ENCODE measurements at places on chromosomes 2 and 18.

DNA sequence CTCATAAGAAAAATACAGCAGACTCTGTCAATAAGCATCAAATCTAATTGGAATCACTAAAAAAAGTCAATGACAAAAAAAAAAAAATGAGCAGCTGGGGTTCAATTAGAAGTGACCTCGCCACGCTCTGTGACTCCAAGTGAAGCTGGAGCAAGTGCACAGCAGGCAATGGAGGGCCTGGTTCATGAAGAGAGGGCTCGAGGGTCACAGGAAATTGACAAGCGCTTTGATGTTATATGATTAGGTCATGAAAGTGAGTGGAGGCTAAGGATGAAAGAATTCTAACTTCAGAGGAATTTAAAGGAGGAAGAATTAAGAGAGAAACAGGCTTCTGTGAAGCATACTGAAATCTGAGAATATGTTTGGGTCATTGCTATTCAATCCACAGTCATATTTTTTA lies 85.4 kb upstream of the TMEM18 start:
- no peak for DNase-seq

- no peak for DNase-seq
Observed at GRCh38 chr2:178873912-178874311, 66.7 kb upstream of the TTN start.

- DNase-seq, result no peak
Observed at GRCh38 chr2:196679368-196679767, 39.9 kb downstream of the CCDC150 start.

GRCh38 chr2:44324971-44325426 lies 36.3 kb downstream of the PREPL start:
- no peak for DNase-seq

DNA sequence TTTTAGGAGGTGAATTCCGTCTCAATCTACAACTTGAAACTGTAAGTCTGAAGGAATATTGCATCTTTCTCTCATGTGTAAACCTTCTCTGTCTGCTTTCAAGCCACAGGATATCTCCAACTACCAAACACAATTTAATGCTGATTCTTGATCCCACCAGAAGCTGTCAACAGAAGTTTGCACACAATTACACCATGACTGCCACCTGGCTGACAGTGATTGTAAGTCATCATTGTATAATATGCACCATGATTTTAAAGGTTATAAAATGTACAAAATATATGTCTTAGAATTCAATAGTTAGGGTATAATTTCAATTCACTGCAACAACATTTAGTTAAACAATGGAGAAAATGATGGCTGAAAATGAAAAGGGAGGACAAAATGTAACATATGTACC lies 18.4 kb downstream of the PREPL start:
- DNase-seq, result no peak

DNA sequence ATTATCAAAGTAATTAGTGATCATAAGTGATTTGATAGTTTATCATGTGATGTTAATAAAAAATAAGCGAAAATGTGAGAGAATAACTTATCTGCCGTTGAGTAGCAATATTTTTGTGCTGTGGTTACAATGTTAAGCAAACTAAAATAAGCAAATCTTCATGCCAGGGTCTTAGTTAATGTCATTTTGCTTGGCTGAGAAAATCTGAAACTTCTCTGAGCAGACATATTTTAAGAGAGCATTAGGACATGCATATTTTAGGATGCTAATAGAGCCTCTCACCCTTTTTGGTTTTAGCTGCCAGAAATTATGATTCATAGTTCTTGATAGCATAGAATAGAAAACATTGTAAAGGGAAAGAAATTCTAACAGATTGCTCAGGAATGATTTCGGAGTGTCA lies 233.5 kb upstream of the ZEB2 start:
- DNase-seq, result no peak

DNA sequence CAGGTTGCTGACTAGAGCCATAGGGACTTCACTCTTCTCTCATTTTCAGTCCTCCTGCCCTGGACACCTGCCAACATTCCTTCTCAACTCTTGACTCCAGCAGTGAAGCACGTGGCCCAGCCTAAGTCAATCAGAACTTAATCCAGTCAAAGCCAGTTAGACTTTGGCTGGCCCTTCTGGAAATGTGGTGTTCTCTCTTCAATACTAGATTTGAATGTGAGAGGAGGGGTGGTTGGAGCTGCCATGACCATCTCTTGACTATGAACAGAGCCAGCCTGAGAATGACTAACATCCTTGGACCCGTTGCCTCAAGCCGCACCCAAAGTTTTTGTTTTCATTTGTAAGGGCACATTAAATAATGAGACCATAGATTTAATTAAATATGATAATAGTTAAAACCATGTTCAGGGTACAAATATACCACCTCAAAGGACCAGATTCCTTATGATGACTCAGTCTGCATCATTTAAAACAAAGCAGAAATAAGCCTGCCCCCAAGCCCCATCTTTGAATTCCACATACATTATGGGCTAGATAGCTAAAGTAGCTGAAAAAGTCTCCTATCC lies 49.7 kb upstream of the RASGRP3 start:
- DNase-seq, result no peak

DNA sequence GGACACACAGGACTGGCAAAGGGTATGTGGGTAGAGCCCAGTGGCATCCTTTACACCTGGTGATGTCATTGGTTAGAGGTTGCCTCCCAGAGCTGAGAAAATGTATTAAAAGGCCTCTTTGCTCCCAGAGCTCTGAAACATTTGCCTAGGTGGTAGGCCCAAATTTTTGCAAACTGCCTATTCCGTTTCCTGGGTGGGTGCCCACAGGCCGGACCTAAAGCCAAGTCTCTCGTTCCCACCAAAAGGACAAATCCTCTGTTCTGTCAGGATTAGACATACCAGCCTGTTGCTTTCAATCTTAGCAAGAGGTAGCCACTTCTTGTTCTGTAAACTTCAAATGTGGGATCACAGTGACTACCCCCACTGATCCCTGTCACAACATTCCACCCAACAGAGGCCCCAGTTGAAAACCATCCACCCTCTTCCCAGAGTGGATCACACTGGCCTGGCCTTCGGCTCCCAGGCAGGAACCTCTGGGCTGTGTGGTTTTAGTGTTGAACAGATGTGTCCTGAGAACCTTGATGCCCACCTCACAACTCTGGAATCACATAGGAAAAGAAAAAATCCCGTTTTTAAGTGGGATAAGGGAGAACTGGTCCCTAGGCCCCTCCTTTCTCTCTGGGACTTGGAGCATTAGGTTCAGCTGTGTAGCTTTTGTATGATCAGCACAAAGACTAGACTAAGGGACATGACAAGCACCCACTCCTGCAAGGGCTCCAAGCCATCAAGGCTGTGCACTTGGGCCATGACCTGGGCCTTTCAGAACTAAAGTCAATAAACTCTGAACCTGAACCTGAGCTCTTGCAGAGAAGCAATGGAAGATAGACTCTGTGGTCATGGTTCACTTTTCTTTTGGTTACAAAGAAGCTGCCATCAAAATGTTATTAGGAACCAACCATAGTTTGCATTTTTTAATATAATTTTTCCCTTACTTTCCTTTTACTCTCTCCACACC lies 211.3 kb downstream of the CYP26B1 start:
- no peak for DNase-seq

- no peak for DNase-seq
Observed at GRCh38 chr2:41932241-41933045, 115.4 kb upstream of the PKDCC start.

DNA sequence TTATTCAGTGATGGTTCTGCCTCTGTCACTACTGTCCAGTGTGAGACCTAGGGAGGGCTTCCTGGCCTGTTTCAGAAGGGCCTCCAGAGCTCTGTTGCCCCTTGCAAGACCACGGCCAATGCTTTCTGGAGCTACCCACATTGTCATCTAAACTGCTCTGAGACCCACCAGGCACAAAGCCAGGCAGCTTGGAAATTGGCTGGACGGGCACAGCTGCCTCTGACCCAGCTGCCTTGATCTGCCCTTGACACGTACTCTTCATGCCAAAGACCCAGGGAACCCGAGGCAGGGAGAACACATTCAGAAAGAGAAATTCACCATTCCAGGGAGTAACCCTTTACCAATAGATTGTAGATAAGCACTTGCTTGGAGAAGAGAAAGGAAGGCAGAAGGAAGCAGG lies 183.7 kb upstream of the SIX2 start:
- DNase-seq, result no peak

- DNase-seq, result no peak
Observed at GRCh38 chr2:151808258-151809072, 19.8 kb downstream of the ARL5A start.

GRCh38 chr18:50661013-50661412 lies 101.1 kb downstream of the MAPK4 start:
- DNase-seq, result no peak

- DNase-seq, result no peak
Observed at GRCh38 chr18:26545335-26546123, 2.8 kb downstream of the KCTD1 start.

- no peak for DNase-seq
Observed at GRCh38 chr2:36455011-36455410, 99.4 kb downstream of the CRIM1 start.

- no peak for DNase-seq
Observed at GRCh38 chr2:162017233-162017632, 56.8 kb downstream of the DPP4 start.

DNA sequence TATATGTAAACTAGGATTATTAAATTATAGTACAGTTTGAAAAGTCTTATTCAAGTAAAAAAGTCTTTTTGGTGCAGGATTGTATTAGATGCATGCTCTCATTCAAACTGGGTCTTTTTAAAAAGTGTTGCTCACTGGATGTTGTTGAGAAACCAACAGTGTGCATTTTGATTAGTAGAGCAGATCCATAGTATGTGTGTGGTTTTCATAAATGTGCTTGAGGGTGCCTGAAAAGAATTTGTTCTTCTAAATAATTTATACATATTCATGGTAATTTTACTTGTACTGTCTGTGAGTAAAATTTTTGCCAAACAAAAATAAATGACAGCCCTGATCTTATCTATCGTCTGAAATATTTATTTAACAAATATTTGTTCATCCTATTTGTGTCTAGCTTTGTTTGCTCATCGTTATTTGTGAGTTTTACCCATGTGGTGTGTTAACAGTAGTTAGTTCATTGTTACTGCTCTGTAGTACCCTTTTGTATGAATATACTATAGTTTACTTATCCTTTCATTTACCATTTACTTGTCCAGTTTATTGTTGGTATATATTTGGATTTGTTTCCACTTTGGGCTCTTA lies 50.4 kb downstream of the PTPN4 start:
- DNase-seq, result no peak

- no peak for DNase-seq
Observed at GRCh38 chr2:39266139-39266805, 22.5 kb upstream of the CDKL4 start.

GRCh38 chr2:102588213-102588939 lies 31.0 kb upstream of the SLC9A2 start:
- DNase-seq, result no peak

DNA sequence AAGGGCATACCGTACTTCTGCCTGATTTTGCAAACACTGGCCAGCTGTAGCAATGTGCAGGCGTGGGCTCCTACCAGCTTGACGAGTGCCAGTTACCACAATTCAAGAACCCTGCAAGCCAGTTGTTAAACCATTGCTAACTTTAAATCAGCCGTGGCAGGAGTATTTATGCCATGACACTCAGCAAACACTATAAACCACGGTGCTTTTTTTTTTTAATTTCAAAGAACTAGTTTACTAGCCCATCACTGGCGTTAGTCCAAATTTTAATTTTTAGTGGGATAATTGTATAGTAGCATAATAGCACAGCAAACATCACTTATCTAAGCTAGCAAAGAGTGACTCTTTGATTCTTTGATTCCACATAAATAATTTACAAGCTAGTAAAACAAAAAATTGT lies 111.1 kb downstream of the COL4A4 start:
- no peak for DNase-seq

- no peak for DNase-seq
Observed at GRCh38 chr2:223971-224760, 39.7 kb downstream of the SH3YL1 start.

DNA sequence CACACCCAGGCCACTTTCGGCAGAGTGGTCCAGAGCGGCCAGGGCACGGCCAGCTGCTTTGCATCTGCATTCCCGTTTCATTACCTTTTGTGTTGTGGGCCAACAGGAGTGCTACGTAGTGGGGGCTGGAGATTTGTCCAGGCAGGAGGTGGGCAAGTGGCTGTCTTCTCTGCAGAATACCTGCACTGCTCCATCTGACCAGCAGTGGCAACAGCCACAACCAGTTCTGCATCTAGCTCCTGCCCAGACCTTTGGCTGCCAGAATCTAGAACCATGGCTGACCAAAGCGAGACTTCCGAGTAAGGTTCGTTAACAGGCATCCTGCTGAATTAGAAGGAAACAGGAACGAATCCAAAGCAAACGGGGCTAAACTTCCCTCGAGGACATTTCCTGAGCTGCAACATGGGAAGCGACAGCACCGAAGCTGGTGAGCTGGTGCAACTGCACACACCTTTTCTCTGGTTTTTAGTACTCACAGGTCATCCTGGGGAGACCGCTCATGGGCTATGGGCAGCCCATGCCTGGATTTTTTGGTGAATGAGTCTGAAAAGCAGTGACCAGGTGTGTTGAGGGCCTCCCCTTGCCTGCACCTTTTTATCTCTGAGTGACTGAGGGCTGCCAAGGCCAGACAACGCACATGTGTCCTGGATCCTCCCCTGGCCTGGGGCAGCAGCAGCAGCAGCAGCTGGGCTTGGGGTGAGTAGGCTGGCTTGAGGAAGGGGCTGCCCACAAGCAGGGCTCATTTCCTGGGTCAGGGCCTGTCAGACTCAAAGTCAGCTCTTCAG lies 10.5 kb downstream of the GDF7 start:
- DNase-seq, result no peak

- no peak for DNase-seq
Observed at GRCh38 chr2:28357948-28358667, 34.5 kb upstream of the FOSL2 start.

GRCh38 chr2:203654826-203655225 lies 51.6 kb upstream of the CD28 start:
- no peak for DNase-seq

DNA sequence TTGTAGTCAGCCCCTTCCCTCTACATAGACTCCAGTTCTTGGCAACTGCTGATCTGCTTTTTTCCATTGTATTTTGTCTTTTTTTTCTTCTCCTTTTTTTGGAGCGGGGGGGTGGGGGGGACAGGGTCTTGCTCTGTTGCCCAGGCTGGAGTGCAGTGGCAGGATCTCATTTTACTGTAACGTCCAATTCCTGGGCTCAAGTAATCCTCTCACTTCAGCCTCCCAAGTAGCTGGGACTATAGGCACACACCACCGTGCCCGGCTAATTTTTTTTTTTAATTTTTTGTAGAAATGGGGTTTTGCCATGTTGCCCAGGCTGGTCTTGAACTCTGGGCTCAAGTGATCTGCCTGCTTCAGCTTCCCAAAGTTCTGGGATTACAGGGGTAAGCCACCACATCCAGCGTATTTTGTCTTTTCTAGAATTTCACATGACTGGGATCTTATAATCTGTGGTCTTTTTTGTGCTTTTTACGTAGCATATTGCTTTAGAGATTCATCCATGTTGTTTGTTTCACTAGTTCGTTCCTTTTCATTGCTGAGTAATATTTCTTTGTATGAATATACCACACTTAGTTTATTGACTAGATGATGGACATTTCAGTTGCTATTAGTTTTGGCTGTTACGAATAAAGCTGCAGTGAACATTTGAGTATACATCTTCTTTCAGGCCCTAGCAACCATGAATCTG lies 17.9 kb downstream of the EML4 start:
- no peak for DNase-seq

Data from activated T-helper 1 cell treated with anti-CD3 and anti-CD28 coated beads, Interleukin-2, amount 50 U/mL, for 16 hours (primary cell).